Fibroblast of skin of left biceps (primary cell): ENCODE measurements at places on chromosomes 6 and 20.

GRCh38 chr6:54784011-54784410 lies 62.6 kb upstream of the FAM83B start:
- no peak for DNase-seq

- no peak for DNase-seq
These were observed 334.1 kb downstream of the BCKDHB start for GRCh38 chr6:80440496-80441115.

DNA sequence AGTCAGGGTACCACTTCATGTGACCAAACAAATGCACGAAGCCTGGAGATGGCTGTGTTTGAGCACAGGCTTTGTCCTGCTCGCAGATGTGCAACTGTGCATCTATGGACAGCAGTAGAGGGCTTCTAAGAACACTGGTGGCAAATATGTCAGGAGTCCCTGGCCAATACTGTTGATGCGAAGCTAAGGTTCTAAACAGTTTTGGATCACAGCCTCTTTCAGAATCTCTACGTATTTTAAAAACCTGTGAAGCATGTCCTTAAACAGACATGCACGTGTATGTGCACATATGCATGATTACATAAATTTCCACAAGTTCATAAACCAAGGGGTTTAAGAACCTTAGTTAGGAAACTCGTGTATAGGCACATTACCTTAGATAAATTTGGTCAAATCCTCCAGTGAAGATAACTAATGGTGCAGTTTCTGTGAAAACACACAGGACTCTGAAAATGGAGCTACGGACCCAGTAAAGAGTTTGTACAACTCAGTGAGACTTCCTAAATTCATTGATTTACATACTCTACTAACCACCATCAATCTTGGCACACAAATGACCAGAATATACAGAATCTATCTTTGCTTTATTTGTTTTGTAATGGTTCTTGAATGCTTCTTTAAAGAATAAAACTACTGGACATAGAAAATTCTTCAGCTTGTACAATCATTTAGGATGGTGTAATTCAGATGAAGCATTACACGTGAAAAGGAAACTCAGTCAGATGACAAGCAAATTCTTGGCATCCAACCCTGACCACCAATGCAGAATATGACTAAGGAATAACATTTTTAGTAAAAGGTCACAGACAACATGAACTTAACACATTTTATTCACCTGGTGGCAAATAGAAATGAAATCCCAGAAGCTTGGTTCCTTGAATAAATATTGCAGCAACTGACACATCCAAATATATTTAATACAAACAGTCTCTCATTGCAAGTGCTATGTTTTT lies 27.4 kb downstream of the KCNQ5 start:
- DNase-seq: peak; percentile 78

DNA sequence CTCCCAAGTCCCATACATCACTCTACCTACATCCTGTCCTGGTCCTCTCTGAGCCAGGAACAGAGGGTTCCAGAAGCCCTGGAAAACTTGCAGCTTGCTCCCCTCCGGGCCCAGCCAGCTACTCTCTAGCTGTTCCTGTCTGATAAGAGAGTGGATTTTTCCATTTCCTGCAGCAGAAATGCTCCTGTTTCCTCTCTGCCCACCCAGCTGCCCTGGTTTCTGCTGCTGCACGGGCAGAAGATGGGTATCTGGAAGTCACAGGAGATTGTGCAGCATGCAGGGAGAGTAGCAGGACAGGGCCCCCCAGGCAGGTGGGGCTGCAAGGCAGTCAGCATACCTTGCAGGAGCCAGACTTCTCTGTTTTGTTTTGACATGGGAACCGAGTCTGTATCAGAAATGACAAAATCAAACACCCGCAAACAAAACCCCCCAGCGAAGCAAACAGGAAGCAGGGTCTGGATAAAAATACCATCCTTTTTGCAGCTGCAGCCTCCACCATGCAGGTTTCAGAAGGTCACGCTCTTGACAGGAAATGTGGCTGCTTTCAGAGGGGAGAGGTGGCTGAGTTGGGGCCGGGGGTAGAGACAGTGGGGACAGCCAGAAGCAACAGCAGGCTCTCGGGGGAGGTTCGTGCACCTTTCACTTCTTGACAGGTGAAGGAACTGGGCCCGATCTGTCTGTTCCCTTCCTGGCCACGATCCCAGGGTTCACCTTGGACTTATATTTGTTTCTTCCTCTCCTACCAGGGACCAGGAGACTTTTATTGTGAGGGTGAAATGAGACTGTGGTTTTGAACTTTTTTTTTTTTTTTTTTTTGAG lies 50.8 kb upstream of the FAM83D start:
- no peak for DNase-seq

DNA sequence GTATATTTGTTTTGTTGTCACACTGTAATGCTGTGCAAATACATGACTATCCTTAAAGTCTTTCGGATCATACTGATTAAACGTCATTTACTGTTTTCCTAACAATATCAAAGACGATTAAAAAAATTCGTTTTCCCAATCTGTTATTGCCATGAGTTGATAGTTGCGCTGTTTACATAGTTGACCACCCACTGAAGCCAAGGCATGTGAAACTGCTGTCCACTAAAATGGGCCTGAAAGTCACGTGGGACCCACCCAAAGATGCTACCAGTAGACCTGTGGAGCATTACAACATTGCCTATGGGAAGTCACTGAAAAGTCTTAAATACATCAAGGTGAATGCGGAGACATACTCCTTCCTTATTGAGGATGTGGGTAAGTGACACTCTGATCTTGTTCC lies 28.1 kb downstream of the FNDC1 start:
- no peak for DNase-seq

GRCh38 chr20:13671916-13672378 lies 33.2 kb upstream of the TASP1 start:
- DNase-seq: peak; percentile 47

DNA sequence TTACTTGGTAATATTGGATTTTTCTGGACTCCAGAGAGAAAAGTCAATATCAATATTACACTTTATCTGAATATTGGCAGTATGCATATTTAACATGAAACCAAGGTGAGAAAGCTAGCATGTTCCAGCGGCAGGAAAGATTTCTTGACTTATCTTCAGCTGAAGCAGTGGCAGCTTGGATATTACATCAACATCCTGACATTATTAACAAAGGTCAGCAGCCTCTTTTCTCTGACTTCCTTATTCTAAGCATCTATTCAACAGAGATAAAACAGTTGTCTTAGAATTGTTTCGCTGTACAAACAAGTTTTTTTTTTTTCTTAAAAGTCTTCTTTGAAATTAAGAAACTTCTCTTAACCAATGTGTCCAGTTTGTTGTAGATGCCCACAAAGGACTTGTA lies 11.8 kb downstream of the DCBLD1 start:
- no peak for DNase-seq

GRCh38 chr6:67986694-67987232 lies 648.3 kb upstream of the ADGRB3 start:
- no peak for DNase-seq

- no peak for DNase-seq
These were observed 19.6 kb downstream of the STX16 start for GRCh38 chr20:58670659-58671058.

DNA sequence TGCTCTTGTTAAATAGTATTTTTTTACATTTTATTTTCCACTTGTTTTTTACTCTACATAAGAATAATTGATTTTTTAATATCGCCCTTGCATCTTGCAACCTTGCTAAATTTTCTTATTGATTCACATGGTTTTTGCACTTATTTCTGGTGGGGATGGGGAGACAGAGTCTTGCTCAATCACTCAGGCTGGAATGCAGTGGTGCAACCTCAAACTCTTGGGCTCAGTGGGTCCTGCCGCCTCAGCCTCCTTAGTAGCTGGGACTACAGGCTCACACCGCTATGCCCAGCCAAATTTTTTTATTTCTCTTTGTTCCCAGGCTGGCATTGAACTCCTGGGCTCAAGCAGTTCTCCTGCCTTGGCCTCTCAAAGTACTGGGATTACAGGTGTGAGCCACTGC lies 30.3 kb downstream of the LIN28B start:
- DNase-seq: no peak

GRCh38 chr20:44354979-44355497 lies 461 bp upstream of the HNF4A start:
- no peak for DNase-seq

DNA sequence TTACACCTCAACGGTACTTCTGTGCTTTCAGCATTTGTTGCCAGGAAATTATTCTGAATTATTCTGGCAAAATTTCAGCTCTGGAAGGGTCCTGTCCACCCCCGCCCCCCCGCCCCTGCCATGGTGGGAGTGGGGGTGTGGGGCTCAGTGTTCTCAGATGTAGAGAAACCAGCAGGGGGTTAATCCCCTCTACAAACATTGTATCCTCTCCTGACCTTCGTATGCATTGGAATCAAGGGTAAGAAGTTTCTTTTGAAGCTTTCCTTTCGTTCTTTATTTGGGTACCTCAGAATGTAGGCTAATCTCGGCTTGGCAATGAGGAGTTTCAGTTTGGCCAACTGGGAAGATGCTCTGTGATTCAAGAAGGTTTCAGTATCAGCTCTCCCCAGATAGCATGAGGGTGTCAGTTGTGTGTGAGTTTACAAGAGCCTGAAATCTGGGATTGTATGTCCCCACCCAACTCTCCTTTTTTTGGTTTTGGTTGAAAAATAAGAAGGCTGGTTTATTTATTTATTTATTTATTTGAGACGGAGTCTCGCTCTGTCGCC lies 25.5 kb upstream of the OLIG3 start:
- no peak for DNase-seq

DNA sequence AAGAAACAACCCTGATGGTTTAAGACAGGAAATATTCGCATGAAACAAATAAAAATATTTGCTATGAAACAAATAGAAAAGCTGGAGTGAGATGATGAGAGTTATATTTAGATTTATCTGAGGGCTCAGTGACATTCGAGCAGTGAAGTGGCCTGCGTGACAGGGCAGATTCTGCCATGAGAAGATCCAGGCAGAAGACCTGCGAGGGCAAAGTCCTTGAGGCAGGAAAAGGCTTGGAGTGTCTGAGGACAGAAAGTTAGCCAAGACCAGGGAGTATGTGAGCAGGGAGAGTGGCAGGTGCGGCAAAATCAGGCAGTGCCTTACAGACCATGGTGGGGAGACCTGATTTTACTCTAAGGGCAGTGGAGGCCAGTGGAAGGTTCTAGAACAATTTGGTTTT lies 66.9 kb upstream of the RIN2 start:
- no peak for DNase-seq

GRCh38 chr6:11618533-11618932 lies 81.0 kb downstream of the TMEM170B start:
- DNase-seq: peak; percentile 13

- DNase-seq: no peak
These were observed 226.5 kb downstream of the CBLN4 start for GRCh38 chr20:55778796-55779195.

- DNase-seq: no peak
These were observed 72.7 kb downstream of the METTL24 start for GRCh38 chr6:110285306-110286060.

GRCh38 chr6:4212588-4212987 lies 77.2 kb upstream of the ECI2 start:
- no peak for DNase-seq
